ENCODE measurements at places on chromosomes 1 and 21.

DNA sequence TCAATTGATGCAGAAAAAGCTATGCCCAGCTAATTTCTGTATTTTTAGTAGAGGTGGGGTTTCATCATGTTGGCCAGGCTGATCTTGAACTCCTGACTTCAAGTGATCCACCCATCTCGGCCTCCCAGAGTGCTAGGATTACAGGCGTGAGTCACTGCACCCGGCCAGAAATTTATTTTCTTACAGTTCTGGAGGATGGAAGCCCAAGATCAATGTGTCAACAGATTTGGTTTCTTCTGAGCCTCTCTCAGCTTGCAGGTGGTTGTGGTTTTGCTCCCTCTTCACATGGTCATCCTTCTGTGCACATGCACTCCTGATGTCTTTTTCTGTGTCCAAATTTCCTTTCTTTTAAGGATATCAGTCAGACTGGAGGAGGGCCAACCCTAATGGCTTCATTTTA lies 35.6 kb downstream of the SHCBP1L start:
- DNase-seq, result no peak

GRCh38 chr1:86938855-86939254 lies 24.4 kb downstream of the HS2ST1 start:
- no peak for DNase-seq

GRCh38 chr1:92442351-92442750 lies 44.4 kb downstream of the GFI1 start:
- DNase-seq, result no peak

DNA sequence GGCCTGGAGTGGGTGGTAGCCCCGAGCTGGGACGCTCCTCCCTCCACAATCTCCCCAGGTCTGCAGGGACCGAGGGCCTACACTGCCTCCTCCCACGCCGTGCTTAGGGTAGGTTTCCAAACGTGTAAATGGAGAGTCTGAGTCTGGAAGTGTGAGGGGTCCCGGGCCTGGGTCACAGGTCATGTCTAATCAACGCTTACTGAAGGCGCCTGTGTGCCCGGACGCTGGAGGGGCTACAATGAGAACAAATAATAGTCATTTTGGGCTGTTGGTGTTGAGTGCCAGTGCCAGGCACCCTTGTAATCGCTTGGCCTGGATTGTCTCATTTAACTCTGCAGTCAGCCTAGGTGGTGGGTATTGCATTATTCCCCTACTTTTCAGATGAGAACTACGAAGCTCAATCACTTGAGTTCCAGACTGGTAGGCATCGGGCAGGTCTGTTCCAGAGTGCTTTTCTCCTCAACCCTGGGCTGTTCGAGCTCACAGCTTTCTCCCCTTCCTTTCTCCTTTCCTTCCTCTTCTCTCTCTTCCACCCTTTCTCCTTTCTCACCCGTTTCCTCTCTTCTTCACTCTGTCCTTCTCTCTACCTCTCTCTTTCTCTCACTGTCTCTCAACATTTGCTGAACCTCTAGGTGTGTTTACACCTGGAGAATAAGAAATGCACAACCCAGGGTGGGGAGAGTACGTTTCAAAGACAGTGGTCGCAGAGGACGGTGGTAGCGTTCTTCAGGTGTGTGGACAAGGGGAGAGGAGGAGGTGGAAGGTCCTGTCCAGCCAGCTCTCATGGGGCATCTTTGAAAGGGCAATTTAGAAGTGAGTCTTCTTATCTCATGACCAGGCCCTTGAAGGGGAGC lies 883 bp downstream of the SLC66A1 start:
- DNase-seq, result no peak

DNA sequence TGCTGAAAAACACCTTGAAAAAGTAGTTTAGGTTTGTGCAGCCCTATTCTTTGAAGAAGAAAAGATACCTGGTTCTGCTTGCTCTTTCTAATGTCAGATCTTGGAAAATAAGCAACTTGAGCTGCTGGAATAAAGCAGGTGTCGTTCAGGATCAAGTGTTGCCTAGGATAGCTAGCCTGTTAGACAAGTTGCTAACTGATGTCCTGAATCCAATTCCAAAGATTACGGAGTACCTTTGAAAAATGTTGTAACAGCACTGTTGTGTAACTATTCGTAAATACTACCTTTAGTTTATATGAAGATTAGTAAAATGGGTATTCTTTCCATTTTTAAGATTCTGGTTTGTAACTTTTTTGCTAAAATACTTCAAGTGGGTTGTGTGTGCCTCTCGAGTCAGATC lies 151.5 kb downstream of the CLEC20A start:
- no peak for DNase-seq

DNA sequence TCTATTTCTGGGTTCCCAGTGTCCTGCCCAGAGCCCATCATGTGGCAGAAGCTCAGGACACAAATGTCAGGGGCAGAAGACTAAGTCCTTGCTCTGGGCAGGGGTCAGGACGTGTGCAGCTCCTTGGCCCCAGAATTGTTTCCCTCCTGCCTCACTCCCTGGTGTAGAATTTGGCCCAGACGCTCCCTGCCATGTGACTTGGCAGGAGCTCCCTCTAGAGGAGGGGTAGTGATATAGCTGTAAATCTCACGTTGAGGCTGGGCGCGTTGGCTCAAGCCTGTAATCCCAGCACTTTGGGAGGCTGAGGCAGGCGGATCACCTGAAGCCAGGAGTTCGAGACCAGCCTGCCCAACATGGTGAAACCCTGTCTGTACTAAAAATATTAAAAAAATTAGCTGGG lies 91.2 kb downstream of the UBIAD1 start:
- DNase-seq, result no peak

- no peak for DNase-seq
Observed at GRCh38 chr1:12359359-12360133, 129.7 kb downstream of the VPS13D start.
